CD14-positive monocyte (primary cell): ENCODE measurements at places on chromosomes 4 and X.

DNA sequence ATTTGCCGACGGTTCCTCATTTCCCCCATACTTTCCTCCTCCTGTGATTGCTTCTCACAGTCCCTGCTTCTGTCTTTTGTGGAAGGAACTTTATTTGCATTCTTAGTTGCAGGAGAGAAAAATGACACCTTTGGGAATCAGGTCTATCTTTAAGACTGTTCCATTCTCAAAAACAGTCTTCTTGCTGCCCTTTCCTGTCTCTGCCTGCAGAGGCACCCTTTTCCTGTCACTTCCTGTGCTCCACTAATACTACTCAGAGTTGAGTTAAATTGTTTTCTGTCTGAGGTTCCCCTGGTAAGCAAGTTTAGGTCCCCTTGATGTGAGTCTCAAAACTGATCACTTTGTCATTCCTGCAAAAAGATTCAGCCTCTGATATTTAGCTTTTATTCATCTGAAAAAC lies 208.8 kb upstream of the CLNK start:
- no peak for DNase-seq

GRCh38 chr4:83231620-83232076 lies 53.0 kb downstream of the COQ2 start:
- peak; percentile 81 for DNase-seq

DNA sequence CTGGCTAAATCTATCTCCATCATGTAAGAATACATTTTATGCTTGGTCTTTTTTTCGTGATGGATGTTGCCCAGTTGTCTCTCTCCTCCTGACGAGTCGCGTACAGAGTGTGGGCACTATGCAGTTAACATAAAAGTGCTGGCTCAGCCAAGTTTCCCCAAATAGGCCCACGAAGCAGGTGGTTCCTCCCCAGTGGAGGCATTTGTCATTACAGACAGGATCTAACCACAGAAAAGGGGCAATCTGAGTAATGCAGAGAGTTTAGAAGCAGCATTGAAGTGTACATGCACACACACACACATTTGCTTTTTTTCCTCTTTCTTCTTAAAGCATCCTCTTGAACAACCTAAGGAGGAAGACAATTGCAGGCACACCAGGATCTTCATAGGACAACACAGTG lies 188.7 kb upstream of the VCX start:
- no peak for DNase-seq

- no peak for DNase-seq
These were observed 348.8 kb downstream of the GASK1B start for GRCh38 chr4:157824021-157824420.

GRCh38 chrX:22527302-22527701 lies 254.6 kb downstream of the CBLL2 start:
- DNase-seq: no peak
